ENCODE measurements at places on chromosomes 4 and X.

DNA sequence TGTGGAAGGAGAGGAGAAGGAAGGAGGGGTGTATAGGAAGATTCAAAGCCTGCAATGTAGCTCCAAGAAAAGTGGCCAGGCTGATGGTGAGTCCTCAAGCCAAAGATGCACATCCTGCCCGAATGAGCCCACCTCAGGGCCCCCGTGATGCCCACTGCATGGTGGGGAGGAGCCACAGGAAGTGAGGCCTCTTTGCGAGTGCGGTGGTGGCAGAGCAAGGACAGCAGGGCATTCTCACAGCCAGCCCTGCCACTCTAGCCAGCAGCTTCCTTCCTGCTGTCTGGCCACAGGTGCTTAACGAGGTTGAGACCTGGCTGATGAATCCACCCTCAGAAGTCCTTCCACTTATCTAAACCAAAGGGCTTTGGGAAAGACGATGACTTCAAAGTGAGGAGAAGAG lies 55.8 kb downstream of the BCOR start:
- no peak for DNase-seq

DNA sequence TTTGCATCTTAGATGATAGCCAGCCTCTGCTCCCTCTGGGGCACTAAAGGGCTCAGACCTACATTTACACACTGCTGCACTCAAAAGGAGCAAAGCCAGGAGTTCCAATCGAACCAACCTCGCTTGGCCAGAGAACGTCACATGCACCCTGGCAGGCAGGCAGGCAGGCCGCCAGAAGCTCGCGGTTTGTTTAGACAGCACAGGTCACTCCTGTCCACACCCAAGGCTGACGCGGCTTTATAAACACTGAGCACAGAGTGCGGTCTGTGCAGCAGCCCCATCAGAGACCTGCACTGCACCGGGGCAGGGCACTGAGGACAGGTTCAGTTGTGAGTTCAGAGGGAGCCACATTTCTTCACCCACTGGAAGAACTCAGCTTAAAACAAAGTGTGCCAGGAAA lies 143.9 kb downstream of the BCOR start:
- no peak for DNase-seq

DNA sequence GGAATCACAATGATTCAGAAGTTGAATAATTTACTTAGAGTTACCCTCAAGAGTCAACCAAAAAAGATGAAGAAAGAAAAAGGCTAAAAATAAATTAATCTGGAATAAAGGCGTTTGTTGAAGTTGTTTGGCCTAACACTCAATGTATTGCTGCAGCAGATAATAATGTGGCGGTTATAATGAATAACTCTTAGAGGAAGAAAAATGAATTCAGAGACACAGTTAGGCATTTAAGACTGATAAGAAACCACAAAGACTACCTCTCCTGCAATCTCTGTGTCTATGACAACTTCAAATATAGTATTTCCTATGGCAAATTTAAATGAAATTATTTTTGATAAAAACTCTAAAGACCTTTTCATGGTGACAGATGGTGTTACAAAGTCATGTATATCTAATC lies 1369.1 kb upstream of the AGA start:
- no peak for DNase-seq

- DNase-seq: no peak
These were observed 139.5 kb downstream of the UCHL1 start for GRCh38 chr4:41396214-41396613.

DNA sequence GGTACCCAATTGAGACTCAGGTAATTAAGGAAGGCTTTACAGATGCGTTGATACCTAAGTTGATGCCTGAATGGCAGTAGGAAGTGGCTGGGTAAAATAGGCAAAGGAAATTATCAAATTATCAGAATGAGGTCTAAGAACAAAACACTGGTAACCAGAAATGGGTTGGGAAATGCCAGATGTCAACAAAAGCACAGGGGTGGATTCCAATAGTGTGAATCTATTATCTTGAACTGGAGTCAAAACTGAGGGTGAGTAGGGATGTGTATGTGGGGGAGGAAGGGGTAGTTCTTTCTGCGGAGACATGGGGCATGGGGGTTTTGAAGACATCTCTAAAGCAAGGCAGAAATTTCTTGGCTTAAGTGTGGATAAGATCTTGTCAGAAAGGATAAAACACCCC lies 16.0 kb upstream of the SEPTIN6 start:
- no peak for DNase-seq

GRCh38 chr4:38136604-38137003 lies 176.4 kb downstream of the PTTG2 start:
- DNase-seq: no peak

DNA sequence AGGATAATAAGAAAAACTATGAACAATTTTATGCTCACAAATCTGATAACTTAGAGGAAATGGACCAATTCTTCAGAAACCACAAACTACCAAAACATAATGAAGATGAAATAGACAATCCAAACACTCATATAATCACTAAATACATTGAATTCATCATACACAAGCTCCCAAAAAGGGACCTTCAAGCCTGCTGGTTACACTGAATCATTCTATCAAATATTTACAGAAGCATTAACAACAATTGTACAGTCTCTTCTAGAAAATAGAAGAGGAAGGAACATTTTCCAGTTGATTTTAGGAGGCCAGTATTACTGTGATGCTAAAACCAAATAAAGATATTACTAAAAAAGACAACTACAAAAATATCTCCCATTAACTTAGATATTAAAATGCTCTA lies 88.3 kb downstream of the IL15 start:
- DNase-seq: no peak

DNA sequence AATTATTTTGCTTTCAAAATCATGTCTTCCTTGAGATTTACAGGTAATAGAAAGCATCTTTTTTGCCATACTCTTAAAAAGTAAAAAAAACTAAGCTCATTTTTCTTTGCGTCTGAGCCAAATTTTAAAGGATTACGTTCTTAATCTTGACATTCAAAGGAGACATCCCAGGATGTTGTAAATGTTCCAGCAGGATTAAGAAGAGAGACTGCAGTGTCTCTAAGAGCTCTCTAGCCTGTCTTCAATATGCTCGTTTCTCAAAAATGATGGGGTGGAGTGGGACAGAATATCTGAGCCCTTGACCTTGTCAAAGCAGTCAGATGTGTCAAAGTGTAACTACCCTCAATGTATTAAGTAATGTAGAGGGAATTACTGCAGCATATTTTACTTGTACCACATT lies 363.3 kb downstream of the PCDH7 start:
- no peak for DNase-seq

DNA sequence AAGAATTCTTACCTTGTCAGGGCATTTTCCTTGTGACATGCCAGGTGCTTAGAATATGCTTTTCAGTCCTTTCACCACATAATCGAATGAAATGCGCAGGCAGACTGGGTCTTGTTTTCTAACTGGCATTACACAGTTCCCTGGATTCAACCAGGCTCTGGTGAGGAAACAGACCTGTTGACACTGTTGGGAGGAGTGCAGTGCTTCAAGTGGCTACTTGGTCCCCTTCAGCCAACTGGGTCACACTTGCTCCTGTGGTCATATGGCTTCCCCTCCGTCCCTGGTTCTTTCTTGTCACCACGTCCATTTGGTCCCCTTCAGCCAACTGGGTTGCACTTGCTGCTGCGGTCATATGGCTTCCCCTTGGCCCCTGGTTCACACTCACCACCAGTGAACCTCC lies 9.7 kb downstream of the SMIM20 start:
- DNase-seq: no peak

DNA sequence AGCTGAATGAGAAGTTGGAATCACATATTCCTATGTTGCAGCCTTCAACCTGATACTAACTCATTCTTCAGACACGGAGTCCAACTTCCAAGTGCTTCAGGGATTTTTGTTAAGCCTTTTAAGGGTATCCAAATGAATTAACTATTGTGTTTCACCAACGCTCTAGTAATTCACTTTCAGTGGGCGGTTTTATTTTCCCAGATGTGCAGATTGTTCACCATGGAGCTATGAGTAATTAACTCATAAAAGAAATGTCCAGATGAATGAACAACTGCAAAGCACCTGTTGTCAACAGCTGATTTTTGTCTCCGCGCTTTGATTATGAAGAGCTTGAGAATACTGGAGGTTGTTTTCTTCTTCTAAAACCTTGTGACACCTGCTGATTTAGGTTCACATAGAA lies 187.6 kb downstream of the CBR4 start:
- DNase-seq: no peak

DNA sequence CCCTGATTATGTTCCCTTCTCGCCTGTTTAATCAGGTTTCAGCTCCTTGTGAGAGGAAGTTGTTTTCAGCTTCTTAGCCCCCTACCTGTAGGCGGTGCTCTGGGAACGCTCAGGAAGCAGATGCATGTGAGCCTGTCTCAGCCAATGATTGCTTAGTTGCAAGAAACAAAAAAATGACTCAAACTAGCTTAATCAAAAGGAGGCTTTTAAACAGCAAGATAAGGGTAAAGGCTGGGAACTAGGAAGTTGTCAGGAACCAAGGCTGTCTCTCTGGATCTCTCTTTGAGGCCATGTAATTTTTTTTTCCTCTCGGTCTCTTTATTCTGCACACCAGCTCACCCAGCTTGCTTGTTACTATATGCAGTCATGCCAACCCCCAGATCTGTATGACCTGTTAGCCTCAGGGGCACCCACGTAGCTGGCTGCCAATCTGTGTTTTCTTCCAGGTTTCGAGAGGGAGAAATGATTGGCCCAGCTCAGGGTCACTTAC lies 109.1 kb downstream of the PTTG2 start:
- DNase-seq: no peak

DNA sequence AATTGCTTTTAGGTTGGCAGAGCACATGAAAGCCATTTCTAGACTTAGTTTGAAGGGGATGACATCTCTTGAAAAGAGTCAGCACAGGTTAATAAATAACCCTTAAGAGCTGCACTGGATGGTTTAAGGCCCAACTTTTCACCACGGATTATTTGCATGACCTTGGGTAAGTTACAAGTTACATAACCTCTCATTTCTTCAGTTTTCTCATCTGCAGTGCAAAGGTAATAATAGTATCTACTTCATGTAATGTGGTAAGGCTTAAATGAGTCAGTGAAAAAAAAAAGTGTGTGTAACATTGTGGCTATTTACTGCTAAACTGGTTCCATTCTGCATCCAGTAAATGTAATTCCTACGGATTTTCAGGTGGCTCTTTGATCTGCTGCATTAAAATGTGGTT lies 715.8 kb downstream of the CCSER1 start:
- DNase-seq: no peak

GRCh38 chr4:140659943-140660700 lies 91.4 kb upstream of the UCP1 start:
- DNase-seq: no peak

GRCh38 chr4:169010125-169011023 lies at the start of gene CBR4:
TSS of gene CBR4 (minus strand) at chr4:169010255. CDS start at chr4:169010089, 166 bp downstream.
- DNase-seq: peak; percentile 95

DNA sequence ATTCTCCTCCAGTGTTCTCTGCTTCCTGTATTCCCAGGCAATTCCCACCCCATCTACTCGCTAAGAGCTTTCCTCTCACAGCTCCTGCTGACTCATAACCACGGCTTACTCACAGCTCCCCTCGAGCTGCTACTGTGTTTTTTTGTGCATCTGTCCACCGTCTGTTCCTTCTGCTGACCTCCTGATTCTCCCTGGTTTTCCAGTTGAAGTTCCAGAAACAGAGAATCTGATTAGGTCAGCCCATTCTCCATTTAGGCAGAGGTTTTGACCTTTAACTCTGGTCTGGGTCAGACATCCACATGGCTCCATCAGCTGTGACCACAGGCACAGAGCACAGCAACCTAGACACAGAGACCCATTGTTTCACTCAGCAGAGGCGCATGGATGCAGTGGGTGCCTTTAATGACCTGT lies 5.5 kb upstream of the SMIM20 start:
- no peak for DNase-seq

DNA sequence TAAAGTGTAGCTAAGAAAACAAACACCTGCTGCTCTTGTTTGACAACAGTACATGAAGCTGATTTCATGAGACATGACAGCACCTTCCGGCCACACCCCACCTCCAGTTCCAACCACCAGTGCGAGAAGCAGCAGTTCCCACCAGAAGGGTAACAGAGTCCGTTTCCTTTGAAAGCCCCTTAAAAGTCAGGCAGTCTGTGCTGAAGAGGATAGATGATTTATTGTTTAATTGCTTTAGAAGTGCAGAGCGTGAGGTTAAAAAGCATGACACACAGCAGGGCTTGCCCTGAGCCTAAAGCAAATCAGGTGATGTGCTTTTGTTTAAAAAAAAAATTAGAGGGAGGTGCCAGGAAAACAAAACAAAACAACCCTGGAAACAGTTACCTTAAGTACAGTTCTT lies 82.6 kb downstream of the HADH start:
- no peak for DNase-seq

GRCh38 chr4:168408620-168409019 lies 71.7 kb downstream of the DDX60L start:
- no peak for DNase-seq

GRCh38 chrX:87663421-87663820 lies 145.8 kb downstream of the KLHL4 start:
- no peak for DNase-seq

DNA sequence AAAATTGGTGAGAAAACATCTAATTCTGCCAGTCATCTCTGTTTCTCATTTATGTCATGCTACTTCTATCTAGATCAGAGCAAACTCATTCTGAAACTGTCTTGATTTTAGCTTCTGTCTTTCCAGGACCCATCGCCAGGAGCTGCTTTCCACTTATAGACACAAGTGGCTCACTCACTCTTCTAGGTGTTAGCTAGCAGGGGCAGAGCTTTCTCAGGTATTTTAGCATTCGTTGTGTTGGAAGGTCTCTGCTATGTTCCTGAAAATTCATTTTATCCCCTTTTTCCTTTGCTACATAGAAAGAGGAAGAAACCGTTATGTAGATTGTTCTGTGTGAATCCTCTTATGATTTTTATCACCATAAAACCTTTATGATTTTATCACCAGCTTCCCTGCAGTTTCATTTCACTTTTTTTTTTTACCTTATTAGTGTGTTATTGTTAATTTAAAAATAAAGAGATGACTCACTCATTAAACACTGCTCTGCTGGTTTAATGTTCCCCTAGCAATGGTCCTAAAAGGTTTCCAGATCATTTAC lies 246.6 kb upstream of the AADAT start:
- no peak for DNase-seq

DNA sequence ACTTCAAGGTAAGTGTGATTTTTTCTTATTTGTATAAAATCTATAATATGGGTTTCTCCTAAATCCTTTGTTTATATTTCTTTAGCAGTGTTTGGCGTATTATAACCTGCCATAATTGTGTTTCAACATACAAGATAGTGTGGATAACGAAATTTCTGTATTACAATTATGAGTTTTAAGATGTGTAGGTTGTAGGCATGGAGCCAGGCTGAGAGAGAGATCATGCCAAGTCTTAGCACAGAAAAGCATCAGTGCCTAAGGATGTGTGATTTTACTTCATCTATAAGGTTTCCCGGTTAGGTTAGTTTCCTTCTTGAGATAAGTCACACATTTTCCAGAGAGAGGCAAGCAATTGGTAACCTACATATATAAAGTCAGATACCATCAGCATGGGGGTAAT lies 161.2 kb downstream of the RAPGEF2 start:
- DNase-seq: no peak

GRCh38 chrX:136589966-136590365 lies 58.0 kb downstream of the VGLL1 start:
- no peak for DNase-seq

DNA sequence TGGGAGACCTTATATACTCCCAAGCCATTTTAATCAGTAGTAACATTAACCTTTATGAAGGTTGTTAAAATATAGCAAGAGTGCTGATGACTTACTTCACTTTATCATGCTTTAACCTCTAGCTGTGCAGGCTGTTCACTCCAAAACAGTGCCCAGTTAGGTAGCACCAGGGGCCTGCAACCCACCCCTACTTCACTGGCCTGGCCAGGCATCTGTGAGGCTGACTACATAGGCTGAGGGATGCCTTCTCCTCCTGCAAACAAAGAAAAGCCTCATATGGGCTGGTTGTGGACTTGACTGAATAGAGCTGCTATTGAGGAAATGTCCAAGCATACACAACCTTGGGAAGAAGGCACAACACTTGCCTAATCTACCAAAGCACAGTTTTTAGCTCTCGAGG lies 172.8 kb downstream of the SHROOM3 start:
- DNase-seq: no peak

All from type B pancreatic cell (in vitro differentiated cells).